ENCODE measurements at places on chromosomes 6 and 20.

DNA sequence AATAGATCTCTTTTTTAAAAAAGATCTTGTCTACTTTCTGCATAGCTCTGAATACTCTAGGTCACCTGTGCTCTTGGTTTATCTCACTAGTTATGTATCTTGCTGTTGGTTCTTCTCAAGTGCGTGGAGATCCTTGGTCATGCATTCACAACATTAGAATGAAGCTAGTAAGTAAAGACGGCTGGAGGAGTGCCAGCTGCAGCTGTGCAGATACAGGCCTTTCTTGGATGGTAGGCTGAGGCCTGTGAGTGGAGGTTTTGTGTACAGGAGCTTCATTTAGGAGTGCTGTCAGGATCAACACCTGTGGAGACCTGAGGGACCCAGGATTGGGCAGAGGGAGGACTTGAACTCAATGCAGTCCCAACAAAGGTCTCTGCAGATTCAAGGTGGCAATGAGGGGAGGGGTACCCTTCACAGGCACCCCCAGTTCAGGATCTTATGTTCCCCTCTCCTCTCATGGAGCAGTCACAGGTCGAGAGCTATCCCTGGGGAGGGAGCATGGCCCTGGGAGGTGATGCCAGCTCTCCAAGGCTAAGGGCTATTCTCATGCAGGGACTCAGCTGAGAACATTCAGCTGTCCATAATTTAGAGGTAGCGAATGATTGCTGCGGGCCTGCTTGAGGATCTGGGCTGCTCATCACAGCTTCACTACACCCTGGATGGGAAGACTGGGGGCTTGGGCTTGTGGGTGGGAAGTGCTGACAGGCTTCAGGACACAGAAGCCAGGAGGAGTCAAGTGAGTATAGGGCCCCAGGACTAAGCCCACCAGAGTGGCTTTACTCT is 98.9 kb upstream of the ENPP5 start:
- DNase-seq = no peak

DNA sequence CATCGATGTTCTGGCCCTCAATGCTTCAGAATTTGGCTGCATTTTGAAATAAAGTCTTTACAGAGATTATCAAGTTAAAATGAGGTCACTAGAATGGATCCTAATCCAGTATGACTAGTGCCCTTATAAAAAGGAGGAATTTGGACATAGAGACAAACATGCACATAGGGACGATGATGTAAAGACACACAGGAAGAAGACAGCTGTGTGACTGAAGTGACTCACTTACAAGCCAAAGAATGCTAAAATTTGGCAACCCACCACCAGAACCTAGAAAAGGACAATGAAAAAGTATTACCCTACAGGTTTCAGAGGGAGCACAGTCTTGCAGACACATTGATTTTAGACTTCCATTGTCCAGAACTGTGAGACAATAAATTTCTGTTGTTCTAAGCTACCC is 322.8 kb upstream of the GJE1 start:
- DNase-seq = no peak

- DNase-seq = no peak
Observed at GRCh38 chr6:6332811-6333244, 12.4 kb upstream of the F13A1 start.

DNA sequence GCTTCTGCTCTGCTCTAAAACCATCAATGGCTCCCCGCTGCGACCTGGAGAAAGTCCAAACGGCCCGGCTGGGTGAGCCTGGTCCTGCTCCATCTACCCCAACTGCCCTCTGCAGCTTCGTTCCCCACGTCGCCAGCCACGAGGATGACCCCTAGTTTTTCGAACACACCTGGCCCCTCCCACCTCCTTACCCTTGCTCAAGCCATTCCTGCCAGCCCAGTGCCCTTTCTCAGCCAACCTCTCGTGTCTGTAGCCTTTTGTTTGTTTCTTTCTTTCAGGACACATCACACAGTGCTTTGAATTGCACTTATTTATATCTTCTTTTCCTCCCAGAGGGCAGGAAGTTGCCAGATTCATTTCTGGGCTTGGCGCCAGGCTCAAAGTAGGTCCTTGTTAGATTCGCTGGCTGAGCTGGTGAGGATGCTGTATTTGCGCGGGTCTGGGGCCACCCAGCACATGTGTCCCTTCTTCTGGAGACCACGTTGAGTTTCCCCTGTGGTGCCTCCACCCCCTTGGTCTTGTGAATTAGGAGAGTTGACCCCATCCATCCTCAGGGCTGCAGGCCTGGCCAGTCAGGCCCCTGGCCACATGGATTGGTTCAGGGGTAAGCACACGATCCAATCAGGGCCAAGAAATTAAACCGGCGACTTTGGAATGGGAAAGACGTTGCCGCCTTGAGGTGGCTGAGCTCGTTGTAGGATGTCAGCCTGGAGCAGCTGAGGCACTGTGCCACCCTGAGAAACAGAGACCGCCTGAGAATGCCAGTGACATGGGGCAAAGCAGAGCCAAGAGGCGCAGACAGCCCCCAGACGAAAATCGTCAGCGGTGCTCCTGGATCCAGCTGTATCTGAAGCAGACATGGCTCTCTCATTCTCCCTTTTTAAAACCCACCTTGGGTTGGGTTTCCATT is 156.0 kb downstream of the CEBPB start:
- DNase-seq = peak; percentile 84

- DNase-seq = no peak
Observed at GRCh38 chr6:157162766-157163433, 160.4 kb downstream of the TMEM242 start.

DNA sequence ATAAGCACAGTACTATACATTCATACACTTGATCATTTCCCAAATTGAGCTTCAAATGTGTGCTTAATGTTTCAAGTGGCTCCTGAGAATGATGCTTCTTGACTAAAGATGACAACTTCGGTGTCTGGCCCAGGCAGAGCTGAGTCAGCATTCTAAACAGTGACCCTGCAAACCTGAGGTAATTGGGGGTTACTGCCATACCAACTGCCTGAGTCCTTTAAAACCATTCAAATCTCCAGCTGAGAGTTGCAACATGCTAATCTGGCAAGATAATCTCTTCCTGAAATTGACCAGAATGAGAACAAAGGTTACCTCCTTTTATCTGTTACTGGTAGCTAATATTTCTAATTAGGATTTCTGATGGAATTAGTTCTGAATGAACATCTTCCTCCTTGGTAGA is 8.2 kb downstream of the BACH2 start:
- peak; percentile 34 for DNase-seq

DNA sequence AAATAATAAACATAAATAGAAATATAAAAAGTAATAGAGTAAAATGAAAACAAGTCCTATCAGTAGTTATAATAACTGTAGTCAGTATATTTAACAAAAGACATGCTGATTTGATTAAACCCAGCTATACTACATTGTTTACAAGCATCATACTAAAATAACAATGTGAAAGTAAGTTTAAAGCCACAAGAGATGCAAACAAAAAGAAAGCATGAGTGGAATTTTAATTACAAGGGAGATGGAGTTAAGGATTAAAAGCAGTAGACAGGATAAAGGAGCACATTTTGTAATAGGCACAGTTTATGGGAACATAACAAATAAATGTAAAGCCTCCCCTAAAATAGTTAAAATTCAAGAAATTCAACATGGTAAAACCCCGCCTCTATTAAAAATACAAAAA is 41.5 kb downstream of the SENP6 start:
- DNase-seq = no peak

DNA sequence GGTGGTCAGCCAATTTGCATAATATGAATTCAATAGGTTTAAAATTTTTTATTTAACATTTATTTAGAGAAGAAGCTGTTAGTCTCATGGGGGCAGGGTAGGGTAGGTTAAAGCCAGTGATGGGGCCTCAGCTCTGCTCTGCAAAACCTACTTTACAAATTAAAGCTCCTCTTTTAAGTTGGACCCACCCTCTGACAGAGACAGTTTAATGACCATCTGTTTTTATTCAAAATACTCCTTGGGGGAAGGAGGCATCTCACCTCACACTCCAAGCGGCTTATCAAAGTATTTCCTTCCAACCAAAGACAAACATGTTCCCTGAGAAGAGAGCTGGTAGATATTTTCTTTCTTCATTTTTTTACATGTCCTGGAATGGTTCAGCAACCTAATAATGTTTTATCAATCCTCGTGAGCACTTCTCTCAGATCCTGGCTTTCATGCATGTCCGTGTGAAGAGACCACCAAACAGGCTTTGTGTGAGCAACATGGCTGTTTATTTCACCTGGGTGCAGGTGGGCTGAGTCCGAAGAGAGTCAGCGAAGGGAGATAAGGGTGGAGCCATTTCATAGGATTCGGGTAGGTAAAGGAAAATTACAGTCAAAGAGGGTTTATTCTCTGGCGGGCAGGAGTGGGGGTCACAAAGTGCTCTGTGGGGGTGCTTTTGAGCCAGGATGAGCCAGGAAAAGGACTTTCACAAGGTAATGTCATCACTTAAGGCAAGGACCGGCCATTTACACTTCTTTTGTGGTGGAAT is 184.7 kb downstream of the GJA1 start:
- no peak for DNase-seq

DNA sequence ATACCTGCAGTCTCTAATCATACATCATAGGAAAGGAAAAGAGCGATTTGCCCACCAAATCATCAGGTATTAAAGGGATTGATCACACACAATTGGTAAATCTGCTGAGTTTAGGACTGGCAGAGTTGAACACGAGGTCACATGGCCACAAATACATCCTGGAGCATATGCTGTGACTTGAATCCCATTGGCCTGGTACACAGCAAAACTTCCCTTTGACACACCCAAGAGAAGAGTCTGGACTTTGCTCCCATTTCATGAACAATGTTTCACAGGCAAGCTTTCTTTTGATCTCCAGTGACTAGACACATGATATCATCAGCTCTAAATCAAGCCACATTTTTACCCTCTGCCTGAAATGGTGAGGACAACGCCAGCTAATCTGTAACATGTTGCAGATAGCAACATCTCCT is 117.9 kb downstream of the ISM1 start:
- no peak for DNase-seq

GRCh38 chr20:47656318-47656717 is 129.0 kb downstream of the SULF2 start:
- DNase-seq = no peak

DNA sequence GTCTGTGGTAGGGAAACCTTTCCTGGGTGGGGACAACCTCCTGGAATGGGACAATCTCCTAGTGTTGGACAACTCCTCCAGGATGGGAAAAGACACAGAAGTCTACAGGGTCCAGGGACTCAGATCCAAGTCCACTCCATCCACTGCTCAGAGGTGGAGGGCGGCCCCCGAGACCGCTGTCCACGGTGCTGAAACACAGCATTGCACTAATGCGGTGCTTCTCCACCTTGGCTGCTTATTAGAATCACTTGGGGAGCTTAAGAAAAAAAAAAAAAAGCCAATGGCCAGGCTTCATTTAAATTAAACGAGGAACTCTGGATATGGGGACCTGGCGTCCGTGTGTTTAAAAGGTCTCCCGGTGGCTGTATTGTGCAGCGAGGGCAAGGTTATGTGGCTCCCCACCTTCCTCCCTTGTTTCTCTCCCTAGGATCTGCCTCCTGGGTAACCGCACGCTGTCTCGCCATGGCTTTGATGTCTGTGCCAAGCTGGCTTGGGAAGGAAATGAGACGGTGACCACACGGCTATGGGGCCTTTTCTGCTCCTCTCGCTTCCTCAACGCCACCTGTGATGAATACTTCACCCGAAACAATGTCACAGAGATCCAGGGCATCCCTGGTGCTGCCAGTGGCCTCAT is 12.0 kb downstream of the SLC12A5 start:
- DNase-seq = no peak

DNA sequence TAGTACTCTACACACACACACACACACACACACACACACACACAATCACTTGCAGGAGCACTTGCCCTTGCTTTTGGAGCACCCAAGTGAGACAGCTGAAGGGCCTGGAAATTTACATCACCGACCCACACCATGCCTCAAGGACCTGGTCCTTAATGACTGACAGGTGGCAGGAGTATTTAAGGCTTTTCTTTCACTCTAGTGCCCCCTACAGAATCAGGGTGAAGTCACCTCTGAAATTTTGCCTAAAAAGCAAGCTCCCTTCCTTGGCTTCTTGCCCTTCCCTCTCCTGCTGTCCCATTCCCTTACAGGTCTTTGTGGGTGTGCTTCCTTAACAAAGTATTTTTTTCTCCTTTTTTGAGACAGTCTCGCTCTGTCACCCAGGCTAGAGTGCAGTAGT is 353.5 kb upstream of the IRAK1BP1 start:
- DNase-seq = no peak

GRCh38 chr6:168026925-168027324 is 29.5 kb downstream of the KIF25 start:
- DNase-seq = no peak

GRCh38 chr6:20946022-20946421 is 411.8 kb downstream of the CDKAL1 start:
- no peak for DNase-seq

GRCh38 chr20:61236713-61237112 is 15.3 kb upstream of the CDH4 start:
- DNase-seq = no peak

DNA sequence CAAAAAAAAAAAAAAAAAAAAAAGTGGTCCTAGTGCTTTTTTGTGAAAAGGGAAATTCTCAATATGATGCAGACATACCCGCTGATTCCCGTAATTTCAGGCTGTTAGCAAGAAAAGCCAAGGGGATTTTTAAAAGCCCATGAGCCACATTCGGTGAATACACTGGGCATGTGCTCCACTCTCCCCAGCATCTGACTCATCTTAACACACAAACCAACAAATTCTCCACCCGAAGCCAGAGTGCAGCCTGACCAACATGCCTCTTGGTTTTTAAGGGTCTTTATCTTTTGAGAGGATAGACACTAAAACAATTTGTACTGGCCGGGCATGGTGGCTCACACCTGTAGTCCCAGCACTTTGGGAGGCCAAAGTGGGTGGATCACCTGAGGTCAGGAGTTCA is 45.5 kb upstream of the CD83 start:
- no peak for DNase-seq

- DNase-seq = no peak
Observed at GRCh38 chr6:115594891-115595290, 465.8 kb downstream of the FRK start.

DNA sequence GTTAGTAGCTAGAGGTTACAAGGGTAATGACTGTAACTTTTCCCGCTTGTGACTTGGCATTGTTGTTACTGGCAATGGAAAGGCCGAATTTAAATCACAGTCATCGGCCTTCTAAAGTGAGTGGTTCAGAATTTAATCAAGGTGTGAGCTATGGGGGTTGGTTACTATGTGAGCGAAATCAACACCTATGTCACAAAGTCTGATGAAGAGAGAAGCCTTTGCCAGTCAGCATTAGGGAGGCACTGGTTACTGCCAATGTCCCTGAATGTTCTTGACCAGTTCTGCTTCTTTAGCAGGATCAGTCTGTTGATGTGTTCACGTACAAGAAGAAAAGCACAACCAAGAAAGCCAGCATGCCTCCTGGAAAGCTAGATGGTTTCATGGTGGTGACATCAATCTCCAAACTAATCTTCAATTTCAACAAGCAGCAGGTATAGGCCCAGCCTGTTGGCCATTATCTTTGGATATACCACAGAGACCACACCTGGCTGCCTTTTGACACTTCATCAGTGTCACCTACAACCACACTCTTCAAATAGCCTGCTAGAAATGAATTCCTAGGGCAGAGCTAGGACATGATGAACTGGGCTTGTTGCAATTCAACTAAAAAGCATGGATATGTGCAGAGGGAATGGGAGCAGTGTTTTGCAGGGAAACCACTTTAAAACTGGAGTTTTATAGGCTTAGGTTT is 17.2 kb downstream of the SAMD5 start:
- no peak for DNase-seq

- DNase-seq = no peak
Observed at GRCh38 chr6:112049026-112049799, 4.7 kb upstream of the CCN6 start.

GRCh38 chr6:136793363-136793762 is 1.1 kb upstream of the MAP3K5 start:
- DNase-seq = no peak

GRCh38 chr6:105759946-105760345 is 326.2 kb upstream of the PRDM1 start:
- no peak for DNase-seq

GRCh38 chr20:33298391-33298790 is 15.4 kb downstream of the BPIFB1 start:
- no peak for DNase-seq
